ENCODE measurements at places on chromosomes 7 and 10. TPM values are rescaled to one million over a fixed set of nuclear protein-coding genes. Genes with fewer than 3 reads are reported as not detected.

Gene TBL2
- 48.9 TPM for total RNA-seq

DNA sequence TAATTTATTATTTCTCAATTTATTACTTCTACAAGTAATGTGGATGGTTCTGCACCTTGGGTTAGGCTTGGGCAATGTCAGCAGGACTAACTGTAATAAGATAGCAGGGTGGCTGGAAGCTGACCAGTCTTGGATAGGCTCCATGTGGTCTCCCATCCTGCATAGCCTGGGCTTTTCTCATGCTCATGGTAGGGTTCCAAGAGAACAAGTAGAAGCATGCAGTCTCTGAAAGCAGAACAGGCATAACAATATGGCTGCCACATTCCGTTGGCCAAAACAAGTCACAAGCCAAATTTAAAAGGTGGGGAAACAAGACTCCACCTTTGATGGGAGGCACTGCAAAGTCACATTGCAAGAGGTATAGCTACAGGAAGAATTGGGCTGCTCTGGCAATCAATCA, 98.6 kb upstream of the MDFIC start:
- H3K4me1 ChIP-seq, result no peaks in the 10 kb centered on the region
- H3K4me3 ChIP-seq, result no peak overlapping the region
- no peak for DNase-seq
- no peaks in the 10 kb centered on the region for H3K27me3 ChIP-seq
- H3K36me3 ChIP-seq, result no peaks in the 10 kb centered on the region

DNA sequence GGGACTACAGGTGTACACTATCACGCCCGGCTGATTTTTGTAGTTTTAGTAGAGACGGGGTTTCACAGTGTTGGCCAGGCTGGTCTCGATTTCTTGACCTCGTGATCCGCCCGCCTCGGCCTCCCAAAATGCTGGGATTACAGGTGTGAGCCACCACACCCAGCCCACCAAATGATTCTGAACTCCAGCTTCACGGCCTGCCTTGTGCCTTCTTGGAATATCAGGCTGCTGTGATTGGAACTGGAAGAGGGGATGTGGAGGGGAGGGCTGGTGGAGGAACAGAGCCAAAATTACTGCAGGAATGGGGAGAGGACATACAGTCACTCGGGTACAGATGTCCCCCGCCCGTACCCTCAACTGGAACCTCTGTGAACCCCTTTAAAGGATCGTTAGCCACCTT, 268.4 kb downstream of the ACTR3B start:
- no peaks in the 10 kb centered on the region for H3K4me1 ChIP-seq
- no peak overlapping the region for H3K4me3 ChIP-seq
- DNase-seq, result no peak
- no peaks in the 10 kb centered on the region for H3K36me3 ChIP-seq

DNA sequence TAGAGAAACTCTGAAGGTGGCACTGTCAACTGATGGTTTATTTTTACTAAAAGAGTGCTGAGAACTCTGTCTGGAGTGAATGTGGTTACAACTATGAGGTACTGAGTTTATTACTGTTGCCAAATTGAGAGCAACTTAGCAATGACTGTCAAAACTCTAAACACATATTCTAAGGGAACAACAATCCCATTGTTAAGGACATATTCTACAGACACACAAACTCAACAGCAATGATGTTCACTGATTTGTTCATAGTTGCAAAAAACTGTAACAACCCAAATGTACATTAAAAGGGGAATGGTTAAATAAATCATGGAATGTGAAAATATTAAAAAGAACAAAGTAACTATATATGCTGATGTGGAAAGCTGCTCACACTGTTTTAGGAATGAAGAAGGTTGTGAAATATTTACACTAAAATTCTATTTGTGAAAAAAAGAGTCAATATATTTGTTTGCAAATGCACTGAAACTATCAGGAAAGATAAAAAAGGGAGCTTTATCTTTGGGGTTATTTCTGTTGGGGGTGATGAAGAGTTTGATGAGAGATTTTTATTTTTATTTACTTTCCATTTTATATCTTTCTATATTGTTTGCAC, 12.9 kb downstream of the PON2 start:
- no peaks in the 10 kb centered on the region for H3K27me3 ChIP-seq
- no peak for DNase-seq
- no peak overlapping the region for H3K27ac ChIP-seq
- H3K36me3 ChIP-seq, result no peaks in the 10 kb centered on the region
- no peak overlapping the region for H3K4me3 ChIP-seq

GRCh38 chr7:55509322-55509721, 63.0 kb downstream of the VOPP1 start:
- H3K4me1 ChIP-seq, result no peaks in the 10 kb centered on the region
- no peak overlapping the region for H3K27ac ChIP-seq
- no peaks in the 10 kb centered on the region for H3K36me3 ChIP-seq

GRCh38 chr10:103542764-103543616, 49.5 kb downstream of the NEURL1 start:
- H3K27ac ChIP-seq, result peak overlapping the region; percentile 30
- H3K27me3 ChIP-seq, result no peaks in the 10 kb centered on the region
- DNase-seq, result peak; percentile 87
- H3K4me1 ChIP-seq, result no peaks in the 10 kb centered on the region
- peak overlapping the region; percentile 46 for H3K4me3 ChIP-seq

DNA sequence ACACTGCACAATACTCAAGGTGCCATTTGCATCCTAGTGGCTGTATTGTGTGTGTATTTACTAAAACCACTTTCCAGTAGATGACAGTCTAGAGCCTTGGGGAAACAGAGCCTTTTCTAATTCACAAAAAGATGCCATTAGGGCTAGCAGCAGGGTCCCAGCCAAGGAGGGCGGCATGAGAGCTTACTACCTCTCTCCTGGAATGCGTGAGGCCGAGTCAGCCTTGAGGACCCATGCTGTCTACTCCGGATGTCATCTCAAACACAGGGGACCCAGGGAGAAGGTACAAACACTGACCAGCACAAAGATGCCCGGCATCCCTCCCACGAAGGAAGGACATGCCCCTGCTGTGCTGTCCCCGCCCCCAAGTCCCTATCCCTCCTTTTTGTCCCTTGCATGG, 65.5 kb downstream of the CYCS start:
- no peak overlapping the region for H3K4me3 ChIP-seq
- H3K27me3 ChIP-seq, result peaks cover 5% of the 10 kb centered on the region
- no peaks in the 10 kb centered on the region for H3K4me1 ChIP-seq
- no peaks in the 10 kb centered on the region for H3K36me3 ChIP-seq
- no peak for DNase-seq
- no peak overlapping the region for H3K27ac ChIP-seq

GRCh38 chr7:37100735-37101331, 347.8 kb downstream of the ELMO1 start:
- DNase-seq, result no peak
- no peaks in the 10 kb centered on the region for H3K27me3 ChIP-seq
- no peaks in the 10 kb centered on the region for H3K4me1 ChIP-seq
- H3K4me3 ChIP-seq, result no peak overlapping the region
- no peaks in the 10 kb centered on the region for H3K36me3 ChIP-seq

DNA sequence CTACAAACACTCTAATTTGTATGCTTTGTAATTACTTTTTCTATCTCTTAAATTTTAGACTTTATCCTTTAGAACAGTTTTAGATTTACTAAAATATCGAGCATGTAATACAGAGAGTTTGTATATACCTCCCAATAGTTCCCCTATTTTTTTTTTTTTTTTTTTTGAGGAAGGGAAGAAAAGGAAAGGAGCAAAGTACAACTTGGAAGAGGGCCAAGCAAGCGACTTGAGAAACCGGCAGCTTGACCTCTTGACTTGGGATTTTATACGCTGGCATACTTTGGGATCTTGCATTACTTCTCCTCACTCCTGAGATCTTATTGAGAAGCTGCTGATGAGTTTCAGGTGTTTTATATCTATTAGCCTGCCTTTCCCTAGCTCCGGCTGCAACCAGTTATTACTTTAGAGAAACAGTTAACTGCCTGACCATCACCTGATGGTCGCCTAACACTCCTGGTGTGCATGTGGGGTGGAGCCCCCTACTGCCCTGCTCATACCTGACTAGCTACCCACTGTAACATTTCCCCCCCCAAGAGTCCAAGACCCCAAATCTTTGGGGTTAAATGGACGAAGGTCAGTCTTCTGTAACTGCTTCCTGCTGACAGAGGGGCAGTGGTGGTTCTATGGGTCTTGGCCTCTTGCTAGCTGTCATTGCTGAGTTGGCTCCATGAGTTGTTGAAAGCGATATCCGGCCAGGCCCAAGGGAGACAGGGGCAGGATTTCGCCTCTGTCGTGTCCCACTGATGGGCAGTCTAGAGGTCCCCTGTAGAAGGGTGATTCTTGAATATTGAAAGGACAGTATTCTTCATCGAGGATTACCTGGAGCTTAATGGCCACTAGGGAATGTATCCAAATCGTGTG, 28.5 kb downstream of the MKLN1 start:
- H3K27ac ChIP-seq, result no peak overlapping the region
- no peaks in the 10 kb centered on the region for H3K27me3 ChIP-seq
- H3K4me1 ChIP-seq, result peaks cover 90% of the 10 kb centered on the region
- peak; percentile 22 for DNase-seq
- no peaks in the 10 kb centered on the region for H3K36me3 ChIP-seq

DNA sequence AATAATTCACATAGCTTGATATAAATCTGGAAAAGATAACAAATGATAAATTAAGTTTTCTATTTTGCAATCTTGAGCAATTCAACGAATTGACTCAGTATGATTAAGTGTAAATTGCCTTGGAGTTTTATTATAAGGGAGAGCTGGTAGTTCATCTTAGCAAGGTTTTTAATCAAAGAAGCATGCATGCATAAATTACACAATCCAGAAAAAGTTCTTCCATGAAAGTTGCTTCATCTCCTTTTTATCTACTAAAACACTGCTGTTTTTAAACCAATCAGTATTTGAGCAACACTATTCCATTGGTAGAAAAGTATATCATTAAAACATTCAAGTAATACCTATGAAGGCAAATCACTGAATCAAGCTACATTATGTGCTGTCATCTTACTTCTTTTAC, 47.6 kb downstream of the POT1 start:
- no peaks in the 10 kb centered on the region for H3K27me3 ChIP-seq
- no peak for DNase-seq
- no peak overlapping the region for H3K4me3 ChIP-seq
- H3K36me3 ChIP-seq, result no peaks in the 10 kb centered on the region

DNA sequence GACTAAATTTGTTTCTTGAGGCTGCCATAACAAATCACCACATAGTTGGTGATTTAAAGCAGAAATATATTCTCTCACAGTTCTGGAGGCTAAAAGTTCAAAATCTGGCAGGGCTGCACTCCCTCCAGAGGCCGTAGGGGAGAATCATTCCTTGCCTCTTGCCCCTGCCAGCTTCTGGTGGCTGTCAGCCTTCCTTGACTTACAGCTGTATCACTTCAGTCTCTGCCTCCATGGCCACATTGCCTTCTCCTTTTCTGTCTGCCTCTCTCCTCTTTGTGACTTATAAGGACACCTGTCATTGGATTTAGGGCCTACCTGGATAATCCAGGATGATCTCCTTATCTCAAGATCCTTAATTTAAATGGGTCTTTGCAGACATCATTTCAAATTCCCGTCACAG, 5.8 kb upstream of the LRRC4 start:
- no peak overlapping the region for H3K4me3 ChIP-seq
- no peak overlapping the region for H3K27ac ChIP-seq
- no peaks in the 10 kb centered on the region for H3K27me3 ChIP-seq
- H3K4me1 ChIP-seq, result peaks cover 23% of the 10 kb centered on the region

DNA sequence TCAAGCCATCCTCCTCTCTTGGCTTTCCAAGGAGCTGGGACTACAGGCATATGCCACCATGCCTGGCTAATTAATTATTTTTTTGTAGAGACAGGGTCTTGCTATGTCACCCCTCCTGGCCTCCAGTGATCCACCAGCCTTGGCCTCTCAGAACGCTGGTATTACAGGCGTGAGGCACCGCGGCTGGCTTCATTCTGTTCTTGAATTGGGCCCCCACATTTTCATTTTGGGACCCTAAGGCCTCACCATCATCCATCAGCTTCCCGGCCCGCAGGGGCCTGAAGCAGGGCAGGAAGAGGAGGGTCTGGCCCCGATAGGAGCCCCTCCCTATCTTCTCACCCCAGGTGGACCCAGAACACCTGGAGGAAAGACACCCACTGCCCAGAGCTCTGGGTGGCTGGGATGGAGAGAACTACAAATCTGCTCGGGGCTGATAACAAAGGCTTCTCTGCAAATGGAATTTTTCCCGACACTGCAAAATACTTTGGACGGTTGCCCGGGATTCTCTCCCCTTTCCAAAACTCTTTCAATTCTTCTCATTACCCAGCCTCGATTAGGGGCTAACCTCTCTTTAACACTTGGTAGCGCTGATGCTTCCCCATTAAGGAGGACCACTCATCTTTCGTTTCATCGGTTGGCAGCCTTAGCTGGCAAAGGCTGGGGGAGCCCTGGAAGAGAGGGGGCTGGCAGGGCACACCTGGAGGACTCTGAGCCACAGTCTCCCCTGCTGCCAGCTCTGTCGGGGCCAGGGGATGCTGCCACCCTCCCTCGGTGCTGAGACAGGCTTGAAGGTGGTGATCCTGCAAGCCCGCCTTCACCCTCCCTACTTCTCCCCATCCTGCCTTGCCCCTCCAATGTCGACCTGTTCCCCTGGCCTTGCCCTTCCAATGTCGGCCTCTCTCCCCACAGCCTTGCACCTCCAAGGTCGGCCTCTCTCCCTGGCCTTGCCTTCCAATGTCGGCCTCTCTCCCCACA, 81.0 kb upstream of the GNA12 start:
- no peak overlapping the region for H3K4me3 ChIP-seq
- no peaks in the 10 kb centered on the region for H3K36me3 ChIP-seq
- H3K4me1 ChIP-seq, result no peaks in the 10 kb centered on the region
- peaks cover 7% of the 10 kb centered on the region for H3K27me3 ChIP-seq
- H3K27ac ChIP-seq, result no peak overlapping the region

GRCh38 chr10:127556916-127557315, 7.8 kb downstream of the NPS start:
- no peaks in the 10 kb centered on the region for H3K4me1 ChIP-seq
- DNase-seq, result peak; percentile 15
- no peaks in the 10 kb centered on the region for H3K36me3 ChIP-seq

GRCh38 chr7:133300088-133300487, 47.2 kb downstream of the EXOC4 start:
- no peaks in the 10 kb centered on the region for H3K36me3 ChIP-seq
- H3K27ac ChIP-seq, result no peak overlapping the region
- H3K4me1 ChIP-seq, result peaks cover 9% of the 10 kb centered on the region
- H3K4me3 ChIP-seq, result no peak overlapping the region
- no peak for DNase-seq

DNA sequence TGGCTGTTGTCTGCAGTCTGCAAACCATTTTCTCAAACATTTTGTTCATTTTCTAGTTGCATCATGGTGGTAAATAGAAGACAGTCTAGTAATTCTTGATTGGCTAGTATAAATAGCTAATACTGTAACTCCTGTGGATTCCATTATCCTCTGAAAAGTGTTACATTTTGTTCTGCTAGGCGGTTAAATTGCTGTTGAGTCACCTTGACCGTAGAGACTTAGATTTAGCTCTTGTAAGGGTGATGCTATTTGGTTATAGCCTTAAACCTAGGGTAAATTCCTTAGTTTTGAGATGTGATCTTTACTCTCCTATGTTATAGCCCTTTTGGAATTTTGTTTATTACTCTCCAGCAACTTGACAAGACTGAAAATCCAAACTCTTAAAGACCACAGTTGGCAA, 58.8 kb downstream of the SHOC2 start:
- no peak overlapping the region for H3K4me3 ChIP-seq
- H3K27me3 ChIP-seq, result no peaks in the 10 kb centered on the region
- H3K27ac ChIP-seq, result no peak overlapping the region

- H3K36me3 ChIP-seq, result no peaks in the 10 kb centered on the region
- DNase-seq, result no peak
- H3K27me3 ChIP-seq, result no peaks in the 10 kb centered on the region
- H3K27ac ChIP-seq, result no peak overlapping the region
- no peak overlapping the region for H3K4me3 ChIP-seq
These were observed 499.9 kb upstream of the FZD8 start for GRCh38 chr10:36141856-36142560.
